ENCODE measurements at places on chromosomes 4 and X. TPM values are rescaled to one million over a fixed set of nuclear protein-coding genes. Genes with fewer than 3 reads are reported as not detected.

The DCAF4L1 gene
- 0.17 TPM for total RNA-seq

The FDCSP gene
- not detected for total RNA-seq

The TRMT44 gene
- total RNA-seq: 14.0 TPM

The NUDT11 gene
- 7.1 TPM for total RNA-seq

The UGT2B15 gene
- total RNA-seq: not detected

Measured in fibroblast of lung (primary cell).